ENCODE measurements at places on chromosomes 12 and 14.

- DNase-seq = no peak
These were observed 596 bp upstream of the ZBTB39 start for GRCh38 chr12:57006809-57007475.

GRCh38 chr12:109089683-109090082 is 3.6 kb downstream of the ALKBH2 start:
- no peak for DNase-seq

DNA sequence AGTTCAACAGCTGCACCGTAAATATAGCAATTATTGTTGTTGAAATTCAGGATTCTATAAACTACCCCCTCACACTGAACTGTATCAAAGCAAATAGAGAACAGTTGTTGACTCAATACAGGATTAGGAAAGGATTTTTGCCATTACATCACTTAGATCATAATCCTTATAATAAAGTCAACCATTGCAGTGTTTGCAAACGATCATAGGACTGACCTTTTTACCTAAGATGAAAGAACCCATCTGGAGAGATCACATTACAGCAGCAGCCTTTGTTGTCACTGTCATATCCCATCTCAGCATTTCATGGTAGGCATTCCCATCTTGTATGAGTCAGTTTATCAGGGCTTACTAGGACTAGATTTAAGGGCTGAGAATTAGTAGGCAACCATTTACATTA is 96.1 kb downstream of the IPO8 start:
- DNase-seq = no peak

DNA sequence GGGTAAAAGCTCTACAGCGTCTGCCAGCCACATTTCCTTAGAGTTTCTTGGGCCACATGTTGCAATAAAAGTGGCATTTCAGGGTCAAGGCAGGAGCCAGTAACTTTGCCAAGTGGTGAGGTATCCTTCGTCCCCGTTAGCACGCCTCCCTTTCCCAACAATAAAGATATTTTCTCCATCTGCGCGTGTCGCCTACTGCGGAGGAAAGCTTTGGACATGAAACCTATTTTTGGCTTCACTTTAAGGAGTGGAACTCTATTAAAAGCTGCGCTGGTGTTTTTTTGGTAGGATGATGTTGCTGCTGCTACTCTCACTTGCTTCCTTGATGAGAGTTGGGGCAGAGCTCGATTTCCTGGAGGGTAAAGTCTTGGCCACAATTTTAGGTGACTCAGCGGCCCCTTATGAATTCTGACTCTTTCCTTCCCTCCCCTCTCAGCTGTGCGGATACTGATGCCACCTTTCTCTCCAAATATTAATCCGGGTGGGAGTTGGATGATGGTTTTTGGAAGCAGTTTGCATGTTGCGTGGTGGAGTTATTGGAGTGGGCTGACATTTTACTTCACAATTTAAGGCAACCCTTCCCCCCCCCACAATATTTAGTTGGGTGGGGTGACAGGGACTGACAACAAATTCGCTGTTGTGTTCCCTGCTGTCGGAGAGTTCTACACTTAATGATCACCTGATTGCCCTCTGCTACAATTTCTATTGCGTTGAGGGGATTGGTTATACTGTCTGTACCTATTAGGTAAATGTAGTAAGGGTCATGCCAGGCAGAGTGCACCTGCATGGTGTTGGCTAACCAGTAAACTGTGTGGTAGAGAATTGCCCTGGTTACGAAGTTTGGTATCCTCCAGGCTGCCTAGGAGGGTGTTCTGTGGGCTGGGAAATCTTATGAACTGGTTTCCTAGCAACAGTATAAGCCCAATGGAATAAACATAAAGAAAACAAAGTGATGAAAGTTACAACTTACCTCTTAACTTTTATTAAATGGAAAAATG is 1.1 kb downstream of the CCDC91 start:
- DNase-seq = no peak
